Stimulated activated CD4-positive, alpha-beta T cell treated with anti-CD3 and anti-CD28 coated beads, TNF-alpha, amount 100 ng/mL, for 4 hours (primary cell): ENCODE measurements at places on chromosomes 7 and 10.
A peak's percentile ranks its signal among the peaks of the same experiment; 100 is the strongest.

DNA sequence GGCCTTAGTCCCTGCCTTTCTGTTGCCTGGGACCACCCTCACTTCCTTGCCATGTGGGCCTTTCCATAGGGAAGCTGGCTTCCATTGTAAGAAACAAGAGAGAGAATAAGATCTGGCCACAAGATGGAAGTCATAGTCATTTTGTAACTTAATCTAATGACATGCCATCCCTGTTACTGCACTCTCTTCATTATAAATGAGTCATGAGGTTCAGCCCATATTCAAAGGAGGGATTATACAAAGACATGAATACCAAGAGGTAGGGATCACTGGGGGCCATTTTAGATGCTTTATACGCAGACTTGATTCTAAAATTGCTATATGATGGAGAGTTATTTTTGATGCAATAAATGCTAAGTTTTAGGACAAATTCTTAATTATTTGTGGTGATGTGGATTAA is 75.2 kb upstream of the CELF2 start:
- DNase-seq: no peak

DNA sequence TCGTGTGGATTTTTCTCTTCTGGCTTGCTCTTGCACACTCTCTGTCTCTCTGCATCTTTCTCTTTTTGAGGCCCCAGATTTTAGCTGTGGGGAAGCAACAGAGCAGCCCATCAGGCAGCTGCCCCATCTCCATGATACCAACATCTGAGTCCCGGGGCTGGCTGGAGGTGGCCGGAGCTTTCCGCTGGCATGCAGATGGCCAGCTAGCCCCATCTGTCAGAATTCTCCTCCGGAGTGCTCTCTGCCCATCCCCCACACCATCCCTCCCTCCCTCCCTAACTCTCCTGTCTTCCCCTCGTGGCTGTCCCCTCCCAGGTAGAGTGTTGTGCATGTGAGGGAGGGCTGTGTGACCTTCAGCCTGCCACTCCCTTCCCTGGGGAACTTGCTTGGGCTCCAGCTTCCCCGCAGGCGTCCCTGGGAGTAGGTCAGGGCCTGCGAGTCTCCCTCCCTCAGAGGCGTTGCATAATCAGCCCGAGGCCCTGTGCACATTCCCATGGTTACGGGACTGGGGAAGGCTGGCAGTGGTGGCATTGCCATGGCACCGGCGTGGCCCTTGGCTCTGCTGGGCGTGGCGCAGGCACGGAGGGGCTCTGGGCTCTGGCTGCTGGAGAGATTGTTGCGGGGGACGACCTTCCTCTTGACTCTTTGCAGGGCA is 24.7 kb downstream of the GHRHR start:
- no peak for DNase-seq

DNA sequence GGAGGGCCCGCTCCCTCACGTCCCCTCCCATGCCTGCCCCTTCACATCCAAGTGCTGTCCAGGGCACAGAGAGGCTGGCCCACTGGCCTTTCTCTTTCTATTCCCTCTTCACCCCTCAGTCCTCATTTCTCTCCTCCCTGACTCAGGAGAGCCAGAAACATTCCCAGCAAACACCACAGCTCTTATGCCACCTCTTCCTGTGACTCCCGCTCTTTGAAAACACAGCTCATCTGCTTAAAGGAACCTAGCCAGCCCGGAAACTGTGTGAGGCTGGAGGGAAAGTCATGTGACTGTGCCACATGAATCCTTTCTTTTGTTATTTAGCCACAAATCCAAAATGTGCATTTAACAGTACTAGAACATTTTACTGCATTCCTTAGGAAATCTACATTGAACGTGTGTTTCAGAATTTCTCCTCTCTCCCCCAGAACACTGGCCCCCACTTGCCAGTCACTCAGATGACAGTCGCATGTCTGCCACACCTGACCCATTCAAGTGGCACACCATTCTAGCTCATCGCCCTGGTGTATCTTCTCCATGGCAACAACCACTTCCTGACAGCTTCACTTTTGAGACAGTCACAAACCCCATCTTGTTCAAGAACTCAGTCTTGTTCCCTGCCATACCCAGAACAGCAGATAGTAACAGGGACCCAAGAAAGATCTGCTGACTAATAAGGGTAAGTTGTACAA is 42.8 kb downstream of the GRB10 start:
- peak; percentile 34 for DNase-seq

DNA sequence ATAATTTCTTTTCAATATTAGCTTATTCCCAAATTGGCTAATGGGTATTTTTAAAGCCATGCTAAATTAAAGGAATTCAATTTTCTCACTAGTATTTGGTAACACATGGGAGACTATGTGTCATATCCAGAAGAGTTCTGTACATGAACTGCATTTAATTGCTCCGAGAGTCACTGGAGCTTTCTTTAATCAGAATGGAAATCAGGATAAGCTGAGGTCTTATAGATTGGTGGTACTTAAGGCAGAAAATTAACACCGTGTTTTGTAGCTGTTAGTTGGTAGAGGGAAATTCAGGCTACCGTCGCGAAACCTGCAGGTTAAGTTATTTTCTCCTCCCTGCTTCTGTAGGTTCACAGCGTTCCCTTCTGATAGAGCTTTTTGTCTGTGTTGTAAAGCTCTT is at the start of gene WEE2:
WEE2 (plus strand) TSS at position 3 of the 400 bp plus-strand sequence. CDS start 406 bp downstream, outside the sequence.
- no peak for DNase-seq

- no peak for DNase-seq
Measured at GRCh38 chr10:118442032-118442431, 99.9 kb upstream of the FAM204A start.

- DNase-seq: no peak
Measured at GRCh38 chr7:79407351-79407750, 46.1 kb downstream of the MAGI2 start.

DNA sequence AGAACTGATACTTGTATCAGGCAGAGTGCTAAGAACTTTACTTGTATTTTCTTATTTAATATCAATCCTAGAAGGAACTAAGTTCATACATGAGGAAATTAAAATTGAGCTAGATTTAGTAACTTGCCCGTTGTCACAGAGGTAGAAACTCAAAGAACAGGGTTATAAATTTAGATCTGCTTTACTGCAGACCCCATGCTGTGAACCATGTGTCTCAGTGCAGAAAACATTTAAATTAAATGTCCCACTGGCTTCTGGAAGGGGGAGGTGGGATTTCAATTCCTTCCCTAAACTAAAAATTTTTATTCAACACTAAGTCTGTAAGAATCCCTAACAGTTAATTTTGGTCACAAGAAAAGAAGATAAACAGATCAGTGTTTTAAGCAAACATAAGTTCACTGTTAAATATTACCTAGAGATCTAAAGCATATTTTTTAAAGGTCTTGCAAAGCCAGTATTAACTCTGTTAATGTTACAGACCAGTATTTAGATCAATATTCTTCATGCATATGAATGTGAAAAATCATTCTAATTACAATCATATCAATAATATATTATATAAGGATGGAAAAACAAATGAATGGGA is 23.1 kb downstream of the WASL start:
- no peak for DNase-seq

DNA sequence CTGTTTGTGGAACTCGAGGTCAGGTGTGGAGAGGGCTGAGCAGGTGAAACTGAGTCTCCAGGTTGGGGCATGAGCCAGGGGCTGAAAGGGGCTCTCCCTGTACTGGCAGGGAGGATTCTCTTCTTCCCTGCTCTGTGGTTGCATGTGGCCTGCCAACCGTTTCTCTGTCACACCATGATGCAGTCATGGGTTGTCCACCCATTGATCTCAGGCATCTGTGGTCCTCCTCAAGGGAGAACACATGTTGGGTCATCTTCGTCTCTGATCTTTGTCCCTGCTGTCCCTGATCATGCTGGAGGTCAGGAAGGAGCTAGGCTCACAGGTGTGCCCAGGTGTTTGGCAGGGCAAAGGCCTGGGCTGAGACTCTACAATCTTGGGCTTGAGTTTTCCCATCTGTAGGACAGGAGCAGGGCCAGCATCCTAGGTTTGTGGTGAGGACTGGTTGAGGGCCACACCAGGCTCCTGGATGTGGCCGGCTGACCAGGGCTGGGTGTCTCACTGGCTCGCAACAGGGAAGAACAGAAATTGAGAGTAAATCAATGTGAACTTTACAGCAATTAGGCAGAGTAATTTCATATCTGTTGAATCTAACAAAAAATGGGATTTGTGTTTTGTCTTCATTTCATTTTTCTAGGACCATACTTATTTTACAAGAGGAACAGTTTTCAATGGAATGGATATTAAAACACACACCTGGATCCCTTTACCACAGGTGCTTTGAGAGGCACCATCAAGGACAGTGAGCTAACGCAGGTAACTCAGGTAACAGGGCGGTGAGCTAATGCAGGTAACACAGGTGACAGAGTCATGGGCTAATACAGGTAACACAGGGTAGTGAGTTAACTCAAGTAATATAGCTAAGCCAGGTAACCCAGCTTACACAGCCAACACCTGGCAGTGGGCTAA is 58.5 kb upstream of the IGFBP3 start:
- DNase-seq: no peak

DNA sequence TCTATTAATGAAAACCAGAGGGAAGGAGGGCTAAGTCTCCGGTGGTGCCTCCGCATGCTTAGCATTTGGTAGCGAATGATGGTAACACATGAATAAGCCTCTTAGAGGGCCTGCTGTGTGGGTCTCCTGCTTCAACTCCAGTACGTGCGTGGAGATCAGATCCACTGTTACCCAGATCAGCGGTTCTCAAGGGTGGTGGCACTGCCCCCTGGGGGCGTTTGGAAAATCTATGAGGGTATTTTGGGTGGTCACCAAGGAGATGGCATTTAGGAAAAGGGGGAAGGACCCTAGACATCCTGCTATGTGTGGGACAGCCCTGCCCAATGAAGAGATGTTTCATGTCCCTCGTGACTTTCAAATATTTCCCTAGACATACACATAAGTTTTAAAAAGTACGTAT is 57.1 kb upstream of the TM9SF3 start:
- no peak for DNase-seq

DNA sequence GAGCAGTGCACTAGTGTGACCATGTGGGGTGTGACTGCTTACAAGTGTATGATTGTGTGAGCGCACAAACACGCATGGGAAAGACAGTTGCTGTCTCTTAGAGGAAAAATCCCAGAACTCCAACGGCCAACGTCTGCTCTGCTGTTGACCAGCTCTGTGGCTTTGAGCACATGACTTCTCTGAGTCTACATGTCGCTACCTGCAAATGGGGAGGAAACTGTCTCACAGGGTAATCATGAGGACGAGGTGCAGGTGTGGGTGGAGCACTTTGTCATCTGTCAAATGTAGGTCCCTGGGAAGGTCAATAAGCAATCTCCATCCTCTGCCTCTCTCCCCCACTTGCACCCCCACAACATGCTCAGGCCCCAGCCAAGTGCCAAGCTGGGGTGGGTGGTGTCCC is 31.2 kb upstream of the TLX1 start:
- no peak for DNase-seq

DNA sequence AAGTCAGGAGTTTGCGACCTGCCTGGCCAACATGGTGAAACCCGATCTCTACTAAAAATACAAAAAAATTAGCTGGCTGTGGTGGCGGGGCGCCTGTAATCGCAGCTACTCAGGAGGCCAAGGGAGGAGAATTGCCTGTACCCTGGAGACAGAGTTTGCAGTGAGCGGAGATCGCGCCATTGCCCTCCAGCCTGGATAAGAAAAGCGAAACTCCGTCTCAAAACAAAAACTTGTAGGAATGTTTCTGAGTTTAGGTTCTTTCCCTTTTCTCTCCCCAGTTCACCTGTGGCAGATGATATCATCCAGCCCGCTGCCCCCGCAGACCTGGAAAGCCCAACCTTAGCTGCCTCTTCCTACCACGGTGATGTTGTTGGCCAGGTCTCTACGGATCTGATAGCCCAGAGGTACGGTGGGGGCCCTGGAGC is 138.8 kb upstream of the BTBD16 start:
- DNase-seq: no peak

GRCh38 chr7:38600741-38601140 is 30.4 kb downstream of the AMPH start:
- no peak for DNase-seq

DNA sequence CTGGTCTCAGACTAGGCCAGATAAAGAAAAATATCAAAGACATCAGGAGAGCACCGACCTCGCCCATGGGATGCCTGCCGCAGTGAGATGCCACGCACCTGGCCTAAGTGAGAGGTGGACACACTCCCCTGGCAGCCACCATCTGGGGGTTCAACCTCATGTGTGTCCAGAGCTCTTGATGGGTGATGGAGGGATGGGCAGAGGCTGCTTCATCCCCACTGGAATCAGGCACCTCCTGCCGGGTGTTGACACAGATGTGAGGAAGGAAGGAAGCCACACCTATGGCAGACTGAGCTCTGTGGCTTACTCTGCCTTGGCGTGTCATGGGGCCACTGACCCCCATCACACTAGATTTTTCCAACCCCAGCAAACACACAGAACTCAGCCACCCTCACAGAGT is 11.4 kb downstream of the ZNF488 start:
- DNase-seq: no peak

DNA sequence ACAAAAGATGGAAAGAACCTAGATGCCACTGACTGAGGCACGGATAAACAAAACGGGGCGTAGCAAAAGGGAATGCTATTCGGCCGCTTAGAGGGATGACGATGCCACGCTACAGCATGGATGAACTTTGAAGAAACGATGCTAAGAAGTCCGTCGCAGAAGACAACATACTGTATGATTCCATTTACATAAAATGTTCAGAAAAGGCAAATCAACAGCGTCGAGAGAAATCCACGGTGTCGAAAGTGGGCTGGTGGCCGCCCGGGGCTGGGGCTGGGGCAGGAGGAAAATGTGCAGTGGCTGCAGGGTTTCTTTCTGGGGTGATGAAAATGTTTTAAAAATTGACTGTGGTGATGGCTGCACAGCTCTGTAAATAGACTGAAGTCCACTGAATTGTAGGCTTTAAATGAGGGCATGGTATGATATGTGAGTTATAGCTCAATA is 24.1 kb downstream of the GNA12 start:
- no peak for DNase-seq

- no peak for DNase-seq
Measured at GRCh38 chr10:124703778-124704427, 40.3 kb downstream of the FAM53B start.

GRCh38 chr7:157897681-157898080 is 560.9 kb downstream of the DNAJB6 start:
- DNase-seq: no peak

DNA sequence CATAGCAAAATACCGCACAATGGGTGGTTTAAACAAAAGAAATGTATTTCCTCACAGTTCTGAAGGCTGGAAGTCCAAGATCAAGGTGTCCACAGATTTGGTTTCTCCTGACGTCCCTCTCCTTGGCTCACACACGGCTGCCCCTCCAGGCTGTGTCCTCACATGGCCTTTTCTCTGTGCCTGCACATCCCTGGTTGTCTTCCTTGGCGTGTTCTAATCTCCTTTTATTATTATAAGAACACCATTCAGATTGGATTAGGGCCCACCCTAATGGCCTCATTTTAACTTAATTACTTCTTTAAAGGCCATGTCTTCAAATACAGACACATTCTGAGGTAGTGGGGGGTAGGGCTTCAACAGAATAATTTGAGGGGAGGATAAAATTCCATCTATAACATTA is 87.9 kb downstream of the FZD1 start:
- no peak for DNase-seq

GRCh38 chr10:28970231-28970630 is 292.9 kb downstream of the BAMBI start:
- DNase-seq: no peak

GRCh38 chr7:145899938-145900337 is 216.7 kb upstream of the CNTNAP2 start:
- DNase-seq: no peak

- DNase-seq: peak; percentile 14
Measured at GRCh38 chr7:7969306-7970236, 975 bp downstream of the GLCCI1 start.
